Osteoblast (primary cell): ENCODE measurements at places on chromosomes 5 and 9. TPM values are rescaled to one million over a fixed set of nuclear protein-coding genes. Genes with fewer than 3 reads are reported as not detected.
A peak's percentile ranks its signal among the peaks of the same experiment; 100 is the strongest.

Gene SYNPO
- 2.7 and 4.0 TPM in 2 replicates for total RNA-seq

DNA sequence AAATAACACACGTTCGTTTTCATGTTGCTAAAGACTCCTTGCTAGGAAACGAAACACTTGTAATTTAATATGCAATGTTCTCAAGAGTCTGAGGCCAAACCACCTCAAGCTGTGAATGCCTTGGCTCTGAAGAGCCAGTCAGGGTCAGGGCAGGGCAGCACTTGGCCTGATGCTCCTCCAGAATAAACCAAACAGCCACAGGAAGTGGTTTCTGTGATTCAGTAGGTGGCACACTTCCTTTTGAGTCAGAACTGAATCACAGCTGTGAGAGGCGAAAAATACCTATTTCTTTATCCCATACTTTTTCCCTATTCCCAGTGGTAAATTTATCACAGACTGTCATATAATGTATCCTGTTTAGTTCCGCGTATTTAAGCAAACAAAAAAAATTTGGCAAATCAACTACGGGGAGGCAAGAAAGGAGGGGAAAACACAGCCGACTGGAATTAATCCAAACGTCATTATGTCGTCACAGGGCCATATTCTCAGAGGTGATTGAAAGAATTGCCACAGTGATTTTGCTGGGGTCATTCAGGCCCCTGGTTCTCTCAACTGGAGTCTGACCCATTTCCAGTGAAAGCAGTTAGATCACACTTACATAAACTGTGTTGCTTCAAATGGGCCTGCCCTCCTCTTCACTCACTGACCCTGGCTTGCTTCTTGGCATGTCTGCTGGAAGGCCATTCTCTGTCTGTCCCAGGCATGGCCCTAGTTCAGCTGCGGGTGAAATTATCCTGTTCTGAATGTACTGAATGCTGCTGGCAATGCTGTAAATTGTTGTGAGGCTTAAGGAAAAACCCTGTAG, 71.2 kb downstream of the ARRDC3 start:
- peak; percentile 95 for DNase-seq

Gene ORM2
- not detected in 2 replicates for total RNA-seq

DNA sequence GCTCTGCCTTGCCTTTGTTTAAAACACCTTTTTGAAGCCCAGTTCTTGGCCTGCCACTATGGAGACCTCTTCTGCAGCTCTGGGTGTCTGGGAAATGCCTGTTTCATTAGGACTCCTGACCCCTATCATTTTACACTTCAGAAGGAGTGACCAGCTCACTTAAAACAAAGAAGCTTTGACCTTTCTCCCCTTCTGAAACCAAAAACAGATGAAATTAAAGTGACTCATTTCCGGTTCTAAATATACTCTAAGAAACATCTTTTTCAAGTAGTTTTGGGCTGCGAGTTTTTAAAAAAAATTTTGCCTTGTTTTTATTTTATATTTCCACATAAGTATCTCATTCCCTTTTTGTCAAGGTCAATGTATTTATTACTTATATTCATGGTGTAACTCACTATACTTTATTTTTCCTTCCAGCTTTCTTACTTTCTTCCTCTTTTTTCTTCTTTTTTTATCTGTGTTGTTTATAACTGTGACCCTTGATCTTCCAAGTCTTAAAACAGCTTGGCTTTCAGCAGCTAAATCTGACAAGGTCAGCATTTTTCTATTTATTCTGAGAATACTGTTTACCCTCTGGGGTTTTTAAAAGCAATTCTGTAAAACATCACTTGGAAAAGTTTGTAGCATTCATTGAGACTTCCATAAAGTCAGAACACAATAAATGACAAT, 672.9 kb downstream of the NR2F1-AS1 start:
- DNase-seq = no peak

- peak; percentile 62 for DNase-seq
Measured at GRCh38 chr9:131095666-131096268, 564 bp upstream of the AIF1L start.

Gene SPINK6
- total RNA-seq = not detected in 2 replicates

- DNase-seq = no peak
Measured at GRCh38 chr5:39519566-39520231, 94.9 kb upstream of the DAB2 start.

DNA sequence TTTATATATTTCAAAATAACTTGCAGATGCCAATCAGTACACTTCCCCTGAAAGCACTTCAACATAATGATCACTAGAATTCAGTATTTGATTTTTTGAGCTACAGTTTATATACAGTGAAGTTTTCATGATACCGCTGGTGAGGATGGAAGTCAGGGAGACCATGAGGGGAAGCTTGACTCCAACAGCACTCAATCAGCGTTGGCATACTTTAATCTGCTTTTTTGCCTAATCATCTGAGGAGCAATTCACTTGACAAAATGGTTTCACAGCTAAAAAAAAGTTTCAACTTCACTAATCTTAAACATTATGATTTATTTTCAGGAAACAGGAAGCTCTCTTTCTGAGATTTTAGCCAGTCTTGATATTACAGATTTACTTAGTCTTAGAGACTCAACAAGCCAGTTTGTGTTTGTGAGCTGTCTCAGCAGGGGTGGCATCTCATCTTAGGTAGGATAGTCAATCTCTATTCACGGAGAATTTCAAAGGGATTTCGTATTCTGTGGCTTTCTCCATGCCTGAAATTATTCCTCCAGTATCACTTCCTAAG, 111.4 kb upstream of the ARRDC3 start:
- DNase-seq = no peak

DNA sequence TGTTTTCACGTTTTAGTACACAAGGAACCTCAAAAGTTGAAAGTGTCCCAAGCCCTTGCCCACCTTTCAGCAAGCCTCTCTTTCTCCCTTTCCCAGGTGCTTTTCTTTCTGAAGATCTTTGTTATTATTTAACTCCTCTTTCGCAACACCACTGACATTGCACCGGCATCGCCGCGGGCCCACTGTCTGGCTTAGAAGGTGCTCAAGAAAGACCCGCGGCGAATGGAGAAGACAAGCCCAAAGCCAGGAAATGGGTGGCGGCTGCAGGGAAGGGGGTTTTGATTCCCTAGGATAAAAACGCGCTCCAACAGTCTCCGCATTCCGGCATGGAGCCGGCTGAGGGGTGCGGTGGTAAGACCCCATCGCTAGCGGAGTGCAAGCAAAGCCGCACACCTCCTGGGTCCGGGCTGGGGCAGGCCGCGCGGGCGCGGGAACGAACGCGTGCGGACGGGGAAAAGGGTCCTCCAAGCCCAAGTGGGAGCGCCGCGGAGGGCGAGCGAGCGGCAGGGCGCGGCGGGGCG, 404 bp upstream of the AFAP1L1 start:
- no peak for DNase-seq

Gene PLCXD3
- total RNA-seq = 0.36 TPM in 1 of 2 replicates, not detected in the other

Gene FKTN
- 21.0 and 21.5 TPM in 2 replicates for total RNA-seq

DNA sequence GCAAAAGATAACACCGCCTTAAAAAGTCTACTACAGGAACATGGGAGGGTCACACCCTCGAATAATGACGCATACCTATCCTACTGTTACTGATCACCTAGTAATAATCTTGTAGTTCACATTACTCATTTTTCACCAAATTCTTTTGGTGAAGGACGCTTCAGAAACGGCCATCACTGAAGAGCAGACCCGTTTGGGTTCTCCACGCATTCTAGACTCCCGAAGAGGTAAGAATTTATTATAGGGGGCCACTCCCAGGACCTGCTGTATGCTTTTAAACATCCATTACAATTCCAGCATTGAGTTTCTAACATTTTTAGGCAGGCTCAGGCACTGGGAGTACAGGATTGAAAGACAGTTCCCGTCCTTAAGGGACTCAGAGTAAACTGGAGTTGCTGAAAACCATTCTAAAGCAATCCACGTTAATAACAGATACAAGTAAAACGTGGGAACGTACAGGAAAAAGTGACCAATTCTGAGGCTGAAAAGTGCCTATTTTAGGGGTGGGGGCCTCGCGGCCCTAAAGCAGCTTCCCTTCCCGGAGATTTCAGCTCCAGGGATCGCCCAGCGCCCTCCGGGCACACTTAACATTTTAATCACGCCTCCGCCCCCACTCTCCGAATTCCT, at the start of gene FER:
TSS of gene FER (plus strand) at position 124 of the 627 bp plus-strand sequence. CDS start 50,286 bp downstream, outside the sequence.
- peak; percentile 68 for DNase-seq

Gene PHF24
- total RNA-seq = under 0.01 TPM in 1 of 2 replicates, not detected in the other

DNA sequence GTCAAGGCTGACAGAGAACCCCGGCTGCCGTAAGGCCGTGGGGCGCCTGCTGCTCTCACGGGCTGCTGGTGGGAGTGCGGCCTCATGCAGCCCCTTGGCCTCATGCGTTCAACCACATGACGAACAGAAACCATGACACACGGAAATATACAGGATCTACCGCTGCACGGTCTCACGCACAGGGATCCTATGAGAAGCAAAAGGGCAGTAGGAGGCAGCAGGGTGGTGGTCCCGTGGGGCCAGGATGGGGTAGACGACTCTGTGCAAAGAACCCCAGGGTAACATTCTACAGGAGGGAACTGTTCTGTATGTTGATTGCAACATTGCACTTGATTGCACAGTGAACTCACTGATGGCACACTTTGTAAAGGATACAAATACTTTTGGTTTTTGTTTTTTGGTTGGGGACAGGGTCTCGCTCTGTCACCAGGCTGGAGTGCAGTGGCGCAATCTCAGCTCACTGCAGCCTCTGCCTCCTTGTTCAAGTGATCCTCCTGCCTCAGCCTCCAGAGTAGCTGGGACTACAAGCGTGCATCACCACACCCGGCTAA, 51.6 kb downstream of the NACC2 start:
- peak; percentile 57 for DNase-seq

GRCh38 chr5:126354858-126355731, 68.1 kb upstream of the GRAMD2B start:
- DNase-seq = no peak

DNA sequence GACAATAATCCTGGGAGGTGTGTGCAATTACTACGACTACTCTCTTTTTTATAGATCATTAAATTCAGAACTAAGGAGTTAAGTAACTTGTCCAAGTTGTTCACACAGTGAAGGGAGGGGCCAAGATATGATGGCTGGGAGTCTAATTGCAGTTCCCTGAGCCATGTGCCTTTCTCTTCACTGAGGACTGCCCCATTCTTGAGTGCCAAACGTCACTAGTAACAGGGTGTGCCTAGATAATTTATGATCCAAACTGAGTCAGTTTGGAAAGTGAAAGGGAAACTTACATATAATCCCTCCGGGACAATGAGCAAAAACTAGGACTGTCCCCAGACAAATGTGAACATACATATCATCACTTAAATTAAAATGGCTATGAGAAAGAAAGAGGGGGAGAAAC, 20.2 kb downstream of the IL7R start:
- DNase-seq = no peak

DNA sequence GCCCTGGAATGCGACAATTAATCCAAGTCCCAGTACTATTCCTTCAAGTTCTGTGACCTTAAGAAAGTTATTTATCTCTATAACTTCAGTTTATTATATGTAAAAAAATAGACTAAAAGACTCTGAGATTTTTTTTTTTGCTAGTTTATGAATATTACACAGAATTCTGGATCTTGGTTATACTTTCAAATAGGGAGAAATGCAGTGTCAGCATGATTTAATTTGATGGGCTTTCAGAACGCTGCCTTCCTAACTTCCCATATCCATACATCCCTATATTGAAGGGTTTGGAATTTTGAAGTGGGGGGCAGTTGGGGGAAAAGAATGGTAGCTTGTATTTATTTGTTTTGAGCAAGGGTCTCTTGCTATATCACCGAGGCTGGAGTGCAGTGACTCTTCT, 98.4 kb upstream of the MEGF10 start:
- no peak for DNase-seq

GRCh38 chr5:9335754-9336495, 209.9 kb downstream of the SEMA5A start:
- DNase-seq = no peak
